PC-9 (cell line): ENCODE measurements at places on chromosomes 2 and 18. TPM values are rescaled to one million over a fixed set of nuclear protein-coding genes. Genes with fewer than 3 reads are reported as not detected.

Gene DUSP19
- 6.2 and 8.6 TPM in 2 replicates for total RNA-seq

Gene PLEK
- total RNA-seq, result not detected in 2 replicates

Gene DHRS9
- not detected in 2 replicates for total RNA-seq

Gene CAB39
- total RNA-seq, result 70.9 and 86.1 TPM in 2 replicates

GRCh38 chr2:235224410-235224809 lies 269.4 kb upstream of the AGAP1 start:
- no peak for DNase-seq

GRCh38 chr2:150811259-150811855 lies 323.9 kb upstream of the RND3 start:
- no peak for DNase-seq

- no peak for DNase-seq
Measured at GRCh38 chr2:167759531-167759930, 487.9 kb downstream of the STK39 start.

GRCh38 chr2:68377137-68377780 lies 12.2 kb downstream of the PLEK start:
- DNase-seq, result no peak
